ENCODE measurements at places on chromosomes 3 and 15. TPM values are rescaled to one million over a fixed set of nuclear protein-coding genes. Genes with fewer than 3 reads are reported as not detected.

HHLA2 gene
- total RNA-seq, result 1.3 TPM

GOLGA6L4 gene
- 0.66 TPM for total RNA-seq

NEO1 gene
- 4.7 TPM for total RNA-seq

MITF gene
- total RNA-seq, result 0.06 TPM

FAM107A gene
- not detected for total RNA-seq

SI gene
- total RNA-seq, result not detected

DRD3 gene
- total RNA-seq, result not detected

Data from activated naive CD8-positive, alpha-beta T cell treated with anti-CD3 and anti-CD28 coated beads for 36 hours (primary cell).